Adipocyte (in vitro differentiated cells): ENCODE measurements at places on chromosomes 2 and 18.
A peak's percentile ranks its signal among the peaks of the same experiment; 100 is the strongest.

GRCh38 chr2:193469251-193469650, 1274.5 kb upstream of the TMEFF2 start:
- no peak for DNase-seq

- no peak for DNase-seq
These were observed 54.4 kb downstream of the SNORC start for GRCh38 chr2:232924433-232924832.

- DNase-seq: no peak
These were observed 180.7 kb downstream of the SUCLG1 start for GRCh38 chr2:84278386-84278785.

DNA sequence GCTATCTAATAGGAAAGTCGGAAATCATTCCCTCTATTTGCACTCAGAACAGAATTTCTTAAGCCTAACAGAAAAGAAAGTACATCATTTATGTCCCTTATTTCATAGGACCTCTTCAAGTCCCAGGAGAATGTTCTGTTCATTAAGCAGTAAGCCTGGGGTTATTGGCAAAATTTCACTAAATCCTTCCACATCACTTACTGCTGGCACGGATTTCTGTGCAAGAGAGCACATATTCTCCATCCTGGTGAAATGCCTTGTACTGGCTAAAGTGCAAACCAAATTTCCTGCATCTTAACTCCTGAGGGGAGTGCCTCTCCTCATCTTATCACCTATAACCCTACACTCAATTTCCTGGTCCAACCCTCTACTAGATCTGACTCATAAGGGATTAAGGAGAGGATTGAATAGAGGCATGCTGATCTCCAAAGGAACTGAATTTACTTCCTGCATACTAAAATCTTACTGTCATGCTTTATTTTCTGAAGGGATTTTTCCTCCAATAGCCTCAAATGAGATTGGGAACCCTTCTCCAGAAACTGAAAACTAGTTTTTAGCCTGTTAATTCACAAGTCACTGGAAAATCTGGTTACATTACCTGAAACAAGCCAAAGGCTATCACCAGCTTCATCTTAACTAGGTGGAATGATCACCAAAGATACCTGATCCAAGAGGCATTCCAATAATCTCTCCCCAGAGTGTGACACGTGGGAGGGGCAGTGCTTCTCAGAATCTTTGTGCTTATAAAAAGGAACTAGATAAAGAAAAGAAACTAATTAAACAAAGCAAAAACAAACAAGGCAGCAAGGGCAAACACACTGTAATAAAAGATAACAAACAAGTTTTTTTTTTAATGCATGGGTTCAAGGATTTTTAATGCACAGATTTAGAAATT, 311.1 kb downstream of the NR4A2 start:
- peak; percentile 42 for DNase-seq

DNA sequence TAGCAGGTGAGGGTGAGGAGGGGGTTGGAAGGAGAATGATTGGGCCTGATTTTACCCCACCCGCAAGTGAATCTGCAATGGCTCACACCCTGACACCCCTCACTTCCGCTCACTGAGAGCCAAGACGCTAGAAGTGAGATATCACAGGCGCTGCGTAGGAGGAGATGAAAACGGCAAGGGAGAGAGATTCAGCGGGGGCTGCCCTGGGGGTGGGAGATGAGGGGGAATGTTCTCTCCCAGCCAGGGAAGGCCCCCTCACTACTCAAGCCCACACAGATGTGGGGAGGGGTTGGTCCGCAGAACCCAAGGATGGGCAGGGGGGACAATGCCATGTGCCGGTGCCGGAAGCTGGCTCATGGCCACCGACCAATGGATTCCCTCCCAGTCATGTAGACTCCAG, 32.9 kb downstream of the LOXHD1 start:
- DNase-seq: no peak

- peak; percentile 71 for DNase-seq
These were observed 15.7 kb upstream of the ACVR2A start for GRCh38 chr2:147829106-147829505.

DNA sequence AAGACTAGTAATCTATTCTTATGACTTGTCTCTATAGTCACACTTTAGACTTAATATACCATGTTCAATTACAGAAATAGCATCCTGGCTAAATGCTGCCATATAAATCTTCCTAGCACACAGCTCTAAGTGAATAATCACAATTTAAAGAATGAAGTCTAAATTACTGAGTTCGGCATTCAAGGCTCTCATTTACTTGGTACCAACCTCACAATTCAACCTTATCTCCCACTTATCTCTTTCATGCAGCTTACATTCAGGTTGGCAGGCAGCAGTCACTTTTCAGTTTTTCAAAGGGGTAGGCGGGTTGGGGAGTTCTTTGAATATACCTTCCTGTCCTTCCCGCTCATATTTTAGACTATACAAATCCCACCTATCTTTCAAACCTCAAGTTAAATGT, 1.5 kb downstream of the MMADHC start:
- no peak for DNase-seq

DNA sequence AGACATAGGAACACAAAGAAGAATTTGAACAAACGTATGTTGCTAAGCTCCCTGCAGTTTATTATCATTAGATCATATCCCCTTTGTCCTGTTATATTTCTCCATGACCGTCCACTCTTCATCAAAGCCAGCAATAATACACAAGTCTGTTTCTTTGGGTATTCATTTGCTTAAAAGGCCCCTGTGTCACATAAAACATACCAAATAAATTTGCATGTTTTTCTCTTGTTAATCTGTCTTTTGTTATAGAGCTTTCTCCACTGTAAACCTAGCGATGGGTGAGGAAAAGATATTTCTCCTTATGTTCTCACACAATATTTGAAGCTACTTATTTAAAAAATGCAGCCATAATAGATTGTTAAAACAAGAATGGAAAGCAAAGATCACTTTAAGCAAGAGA, 42.9 kb upstream of the REL start:
- no peak for DNase-seq
